ENCODE measurements at places on chromosomes 13 and 19.
A peak's percentile ranks its signal among the peaks of the same experiment; 100 is the strongest.

DNA sequence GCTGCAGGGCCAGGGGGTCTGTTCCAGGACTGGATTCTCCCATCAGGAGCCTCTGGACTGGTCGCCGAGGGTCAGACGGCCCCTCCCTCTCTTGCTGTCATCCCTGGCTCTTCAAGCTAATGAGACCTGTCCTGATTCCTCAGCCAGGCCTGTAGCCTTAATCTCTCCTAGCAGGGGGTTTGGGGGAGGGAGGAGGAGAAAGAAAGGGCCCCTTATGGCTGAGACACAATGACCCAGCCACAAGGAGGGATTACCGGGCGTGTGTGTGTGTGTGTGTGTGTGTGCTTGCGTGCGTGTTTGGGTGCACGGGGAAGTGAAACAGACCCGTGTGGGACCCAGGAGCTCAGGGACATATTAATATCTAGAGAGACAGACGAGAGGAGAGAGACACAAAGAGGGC lies 1.9 kb upstream of the CRX start:
- DNase-seq = peak; percentile 97

DNA sequence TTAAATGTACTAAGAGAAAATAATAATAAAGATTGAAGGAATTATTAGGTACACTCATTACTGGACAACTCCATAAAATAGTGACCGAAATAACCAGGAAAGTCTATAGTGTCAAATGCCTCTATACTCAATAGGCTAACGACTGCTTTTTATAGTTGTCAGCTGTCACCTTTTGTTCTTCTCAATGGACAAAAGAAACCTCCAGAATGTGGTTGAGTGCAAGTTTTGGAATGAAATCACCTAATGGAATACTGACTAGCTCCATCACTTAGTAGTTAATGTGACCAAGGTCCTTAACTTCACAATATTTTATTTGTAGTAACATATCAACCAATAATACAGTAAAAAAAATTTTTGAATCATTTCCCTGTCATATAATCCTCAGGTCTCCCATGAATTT lies 18.1 kb downstream of the TSC22D1 start:
- no peak for DNase-seq

DNA sequence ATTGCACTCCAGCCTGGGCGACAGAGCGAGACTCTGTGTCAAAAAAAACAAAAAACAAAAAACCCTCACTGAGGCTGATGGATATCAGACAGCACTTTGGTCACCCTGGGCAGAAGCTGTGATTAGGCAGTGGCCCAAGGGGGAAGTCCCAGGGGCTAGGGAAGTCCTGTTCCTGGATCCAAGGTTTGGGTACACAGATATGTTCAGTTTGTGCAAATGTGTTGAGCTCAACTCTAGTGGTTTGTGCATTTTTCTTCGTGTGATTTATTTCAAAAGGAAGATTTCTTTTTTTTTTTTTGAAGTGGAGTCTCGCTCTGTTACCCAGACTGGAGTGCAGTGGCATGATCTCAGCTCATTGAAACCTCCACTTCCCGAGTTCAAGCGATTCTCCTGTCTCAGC lies 12.3 kb downstream of the MEF2B start:
- no peak for DNase-seq

DNA sequence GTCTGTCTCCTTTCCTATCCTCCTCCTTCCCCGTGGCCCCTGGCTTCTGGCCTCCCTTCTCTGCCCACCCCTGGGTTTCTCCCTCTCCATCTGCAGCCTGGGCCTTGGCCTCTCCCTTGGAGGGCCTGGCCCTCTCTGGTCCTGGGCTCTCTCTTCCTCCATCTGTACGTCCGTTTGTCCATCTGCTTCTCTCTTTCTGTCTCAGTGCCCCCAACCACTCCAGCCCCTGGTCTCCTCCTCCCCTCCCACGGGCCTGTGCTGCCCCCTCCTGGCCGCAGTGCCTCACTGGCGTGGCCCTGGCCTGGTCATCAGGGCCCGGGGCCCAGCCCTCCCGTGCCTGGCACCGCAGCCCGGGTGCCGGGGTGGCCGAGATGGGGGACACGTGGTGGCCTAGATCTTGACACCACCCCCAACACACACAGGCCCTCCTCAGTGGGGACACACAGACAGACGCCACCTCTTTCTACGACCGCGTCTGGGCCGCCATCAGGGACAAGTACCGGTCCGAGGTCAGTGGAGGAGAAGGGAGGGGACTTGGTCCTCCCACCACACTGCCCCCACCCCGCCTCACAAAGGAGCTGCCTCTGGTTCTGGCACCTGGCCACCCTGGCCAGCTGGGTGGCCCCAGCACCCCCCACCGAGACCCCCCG lies 11.3 kb downstream of the PRKCSH start:
- DNase-seq = peak; percentile 79

DNA sequence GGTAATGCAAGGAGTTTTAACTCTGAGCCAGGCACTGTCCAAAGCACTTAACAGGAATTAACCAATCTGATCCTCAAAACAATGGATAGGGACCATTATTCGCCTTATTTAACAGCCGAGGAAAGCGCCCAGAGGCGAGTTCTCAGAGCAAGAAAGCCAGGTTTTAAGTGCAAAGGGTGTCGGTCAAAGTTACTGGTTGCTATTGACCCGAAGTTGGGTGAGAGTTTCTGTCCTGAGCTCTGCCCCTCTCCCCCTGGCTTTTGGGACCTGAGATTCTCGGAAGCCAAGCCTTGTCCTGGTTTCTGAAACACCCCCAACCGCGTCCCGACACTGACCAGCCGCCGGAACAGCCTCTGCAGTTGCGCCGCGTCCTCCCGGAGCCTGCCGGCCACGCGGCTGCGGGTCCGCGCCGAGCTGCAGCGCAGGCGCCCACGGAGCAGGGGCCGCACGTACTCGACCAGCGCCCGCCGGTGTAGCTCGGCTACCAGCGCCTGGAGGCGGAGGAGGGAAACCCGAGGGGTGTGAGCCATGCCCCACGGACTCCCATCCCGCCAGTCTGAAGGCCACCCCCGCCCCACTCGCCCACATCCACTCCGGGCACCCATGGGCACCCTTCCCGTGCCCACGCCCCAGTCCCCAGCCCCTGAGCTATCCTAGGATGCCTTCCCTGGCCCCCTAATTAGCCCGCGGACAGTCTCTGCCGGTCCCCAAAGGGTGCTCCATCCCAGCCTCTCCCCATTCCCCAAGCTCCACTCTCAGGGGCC lies 27.8 kb downstream of the EXOC3L2 start:
- DNase-seq = no peak

GRCh38 chr19:17124025-17124424 lies 48.4 kb downstream of the MYO9B start:
- no peak for DNase-seq

All from WERI-Rb-1 (cell line).